GM13976 (cell line): ENCODE measurements at places on chromosomes 12 and 14.

DNA sequence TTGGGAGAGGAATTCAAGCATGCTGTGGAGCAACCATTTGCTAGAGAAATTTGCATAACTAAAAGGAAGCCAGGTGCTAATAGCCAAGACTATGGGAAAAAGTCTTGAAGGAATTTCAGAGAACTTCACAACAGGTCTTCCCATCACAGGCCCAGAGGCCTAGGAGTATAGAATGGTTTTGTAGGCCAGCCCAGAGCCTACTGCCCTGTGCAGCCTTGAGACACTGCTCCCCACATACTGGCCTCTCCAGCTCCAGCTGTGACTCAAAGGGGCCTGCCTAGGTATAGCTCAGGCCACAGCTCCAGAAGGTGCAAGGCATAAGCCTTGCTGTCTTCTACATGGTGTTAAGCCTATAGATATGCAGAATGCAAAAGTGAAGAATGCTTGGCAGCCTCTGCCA, 227.1 kb downstream of the SLC2A13 start:
- DNase-seq, result no peak

GRCh38 chr14:37144729-37145363, 27.6 kb downstream of the SLC25A21 start:
- no peak for DNase-seq

- DNase-seq, result no peak
Measured at GRCh38 chr12:15794836-15795235, 5.6 kb upstream of the EPS8 start.

DNA sequence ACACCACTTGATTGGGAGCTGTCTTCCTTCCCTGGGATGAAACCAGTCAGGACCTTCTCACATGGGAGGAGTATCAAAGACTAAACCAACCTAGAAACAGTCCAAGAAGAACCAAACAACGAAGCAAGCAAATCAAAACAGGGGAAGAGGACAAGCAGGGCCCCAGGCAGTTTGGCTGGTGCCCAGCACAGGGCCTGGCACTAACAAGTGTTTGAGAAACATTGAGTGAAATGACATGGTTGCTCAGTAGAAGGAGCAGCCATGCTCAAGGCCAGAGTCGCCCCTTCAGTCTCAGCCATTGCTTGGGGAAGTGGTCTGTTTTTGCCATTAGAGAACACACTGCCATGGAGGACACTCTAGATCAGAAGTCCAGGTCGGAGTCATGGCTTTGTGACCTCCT, 323.1 kb downstream of the CACNA1C start:
- no peak for DNase-seq

- no peak for DNase-seq
Measured at GRCh38 chr12:2161473-2161872, 108.7 kb downstream of the CACNA1C start.

DNA sequence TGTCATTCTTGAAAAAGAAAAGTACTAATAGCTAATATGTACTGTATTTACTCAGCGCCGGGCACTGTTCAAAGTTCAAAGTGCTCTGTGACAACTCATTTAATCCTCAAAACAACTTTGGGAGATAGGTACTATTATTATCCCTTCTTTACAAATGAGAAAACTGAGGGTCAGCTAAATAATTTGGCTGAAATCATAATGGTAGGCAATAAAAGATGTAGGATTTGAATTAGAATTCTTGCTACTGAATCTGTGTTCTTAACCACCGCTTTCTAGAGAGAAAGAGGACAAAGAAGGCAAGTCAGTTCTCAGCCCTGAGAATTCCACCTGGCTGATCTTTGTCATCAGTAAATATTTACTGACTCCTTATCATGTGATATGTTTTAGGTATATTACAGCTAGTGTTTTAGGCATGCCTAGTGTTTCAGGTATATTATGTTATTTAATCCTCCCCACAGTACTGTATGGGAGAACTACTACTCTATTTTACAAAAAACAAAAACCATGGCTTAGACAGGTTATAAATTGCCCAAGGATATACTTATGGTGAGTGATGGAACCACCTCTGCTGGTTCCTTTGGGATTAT, 205.7 kb upstream of the GZMB start:
- DNase-seq, result no peak

DNA sequence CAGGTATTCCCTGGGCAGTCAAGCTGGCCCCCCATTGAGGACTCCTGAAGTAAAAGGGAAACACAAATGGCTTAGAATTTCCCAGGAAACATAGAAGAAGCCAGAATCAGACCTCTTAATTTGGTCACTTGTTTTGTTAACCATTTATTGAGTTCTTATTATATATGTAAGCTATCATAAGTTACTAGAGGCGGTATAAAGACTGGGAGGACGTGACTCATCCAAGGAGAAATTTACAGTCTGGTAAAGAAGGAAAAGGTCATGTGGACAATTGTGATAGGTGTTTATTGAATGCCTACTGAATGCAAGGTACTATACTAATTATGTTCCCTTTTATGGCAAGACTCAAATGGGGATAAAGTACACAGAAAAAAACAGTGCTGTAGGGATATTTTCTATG, 146.7 kb downstream of the DYRK2 start:
- no peak for DNase-seq

- no peak for DNase-seq
Measured at GRCh38 chr14:37721976-37722659, 126.7 kb downstream of the TTC6 start.

GRCh38 chr14:65277027-65277426, 135.5 kb upstream of the FUT8 start:
- DNase-seq, result no peak

GRCh38 chr14:104253223-104253822, 114.9 kb downstream of the KIF26A start:
- DNase-seq, result peak; percentile 9

- DNase-seq, result no peak
Measured at GRCh38 chr12:69471667-69472385, 1.6 kb downstream of the FRS2 start.

DNA sequence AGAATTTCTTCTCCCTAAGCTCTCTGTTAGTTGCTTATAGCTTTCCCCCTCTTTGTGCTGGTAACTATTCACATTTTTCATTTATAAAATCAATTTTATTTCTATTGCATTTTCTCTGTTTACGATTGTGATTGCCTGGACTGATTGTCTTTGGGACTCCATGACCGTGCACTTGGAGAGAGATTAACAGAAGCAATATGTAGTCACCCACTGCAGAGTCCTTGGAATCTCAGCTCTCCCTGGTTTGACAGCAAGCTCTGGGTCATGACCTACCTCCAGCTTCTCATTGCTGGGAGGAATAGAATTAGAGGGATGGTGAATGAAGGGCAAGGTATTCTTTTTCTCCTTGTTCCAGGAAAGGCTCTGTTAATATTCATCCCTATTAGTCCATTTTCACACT, 398.2 kb downstream of the AACS start:
- DNase-seq, result no peak

DNA sequence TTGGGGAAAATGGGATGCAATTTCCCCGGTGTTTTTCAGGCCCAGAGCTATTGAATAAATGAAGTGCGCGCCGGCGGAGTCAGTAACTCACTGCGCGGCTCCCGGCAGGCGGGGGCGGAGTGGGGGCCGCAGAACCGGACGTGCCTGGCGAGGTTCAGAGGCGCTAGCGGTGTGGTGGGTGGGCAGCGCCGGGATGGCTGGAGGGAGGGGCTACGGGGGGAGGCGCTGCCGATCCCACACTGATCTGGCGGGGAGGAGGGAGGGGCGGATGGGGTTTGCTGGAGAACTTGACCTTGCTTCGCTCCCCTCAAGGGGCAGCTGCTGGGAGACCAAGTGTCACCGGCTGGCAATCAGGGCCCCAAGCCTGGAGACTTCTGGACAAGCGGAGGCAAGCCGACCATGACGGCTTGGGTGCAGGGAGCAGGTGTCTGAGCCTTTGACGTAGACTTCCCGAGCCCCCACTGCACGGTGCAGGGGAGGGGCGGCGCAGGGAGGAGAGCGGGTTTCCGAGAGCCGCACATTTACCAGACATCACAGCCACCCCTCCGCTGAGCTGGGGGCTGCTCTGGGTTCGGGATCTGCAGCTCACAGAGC, 174.1 kb upstream of the RTL1 start:
- DNase-seq, result no peak

GRCh38 chr12:24780697-24781368, 168.1 kb downstream of the BCAT1 start:
- DNase-seq, result no peak

DNA sequence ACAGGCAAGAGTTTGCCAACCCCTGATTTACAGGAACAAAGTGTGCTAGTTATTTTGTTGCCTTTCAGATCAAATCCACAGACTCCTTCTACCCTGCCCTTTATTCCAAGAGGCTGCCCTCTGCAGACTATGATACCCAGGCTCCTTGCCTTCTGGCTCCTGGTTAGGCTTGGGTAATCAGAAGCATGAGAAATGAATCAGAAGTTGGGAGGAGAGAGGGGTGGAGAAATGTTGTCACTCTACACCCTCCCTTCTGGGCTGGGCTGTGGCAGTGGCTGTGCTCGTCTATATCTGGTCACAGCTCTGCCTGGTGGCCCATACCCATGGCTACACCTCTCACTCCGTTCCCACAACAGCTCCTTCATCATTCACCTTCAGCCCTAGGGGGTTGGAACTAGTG, 204.6 kb upstream of the PLXNC1 start:
- no peak for DNase-seq

GRCh38 chr12:52900166-52900895, 4.5 kb downstream of the KRT8 start:
- no peak for DNase-seq

DNA sequence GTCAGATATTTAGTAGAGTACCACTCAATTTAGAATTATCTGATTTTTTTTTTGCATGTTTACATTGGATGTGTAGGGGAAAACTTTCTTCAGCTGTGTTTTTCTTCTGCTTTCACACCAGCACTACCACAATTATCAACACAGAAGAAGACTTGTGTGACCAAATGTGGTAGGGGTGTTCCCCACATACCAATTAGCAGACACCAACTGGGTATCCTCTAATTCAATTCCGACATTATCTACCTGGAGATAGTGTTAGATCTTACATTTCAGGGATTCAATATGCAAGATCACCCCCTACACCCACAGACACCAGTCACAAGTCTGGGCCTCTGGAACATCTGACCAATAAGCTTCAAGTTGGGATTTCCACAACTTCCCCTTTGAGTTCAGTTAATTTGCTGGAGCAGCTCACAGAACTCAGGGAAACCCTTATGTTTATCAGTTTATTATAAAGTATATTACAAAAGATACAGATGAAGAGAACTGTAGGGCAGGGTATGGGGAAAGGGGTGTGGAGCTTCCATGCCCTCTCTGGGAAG, 4.1 kb upstream of the KLRG1 start:
- DNase-seq, result no peak

GRCh38 chr14:94048691-94049624, 22.8 kb downstream of the OTUB2 start:
- DNase-seq, result no peak

DNA sequence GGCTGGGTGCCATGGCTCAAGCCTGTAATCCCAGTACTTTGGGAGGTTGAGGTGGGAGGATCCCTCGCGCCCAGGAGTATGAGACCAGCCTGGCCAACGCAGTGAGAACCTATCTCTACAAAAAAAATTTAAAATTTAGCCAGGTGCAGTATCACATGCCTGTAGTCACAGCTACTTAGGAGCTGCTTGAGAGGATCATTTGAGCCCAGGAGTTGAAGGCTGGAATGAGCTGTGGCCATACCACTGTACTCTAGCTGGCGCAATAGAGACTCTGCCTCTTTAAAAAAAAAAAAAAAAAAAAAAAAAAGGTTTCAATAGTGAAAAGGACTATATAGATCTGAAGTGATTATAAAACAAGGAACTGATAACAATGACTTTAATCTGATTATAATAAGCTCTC, 13.5 kb downstream of the PSMA3 start:
- DNase-seq, result no peak

GRCh38 chr12:122394626-122395194, 27.8 kb downstream of the CLIP1 start:
- no peak for DNase-seq

- no peak for DNase-seq
Measured at GRCh38 chr14:59199614-59200013, 11.1 kb downstream of the DAAM1 start.

DNA sequence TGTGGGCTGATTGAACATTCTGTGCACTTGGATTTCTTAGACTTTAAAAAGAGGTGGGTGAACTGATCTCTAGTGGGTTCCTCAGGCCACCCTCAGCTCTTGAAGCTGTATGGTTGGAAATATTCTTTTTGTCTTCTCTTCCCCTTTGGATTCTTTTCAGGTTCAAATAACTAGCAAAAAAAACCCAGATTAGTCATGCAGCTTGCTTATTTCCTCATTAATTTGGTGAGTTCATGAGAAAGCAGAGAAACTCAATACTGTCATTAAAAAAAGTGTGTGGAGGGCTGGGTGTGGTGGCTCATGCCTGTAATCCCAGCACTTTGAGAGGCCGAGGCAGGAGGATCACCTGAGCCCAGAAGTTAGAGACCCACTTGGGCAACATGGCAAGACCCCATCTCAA, 183.4 kb downstream of the ESR2 start:
- DNase-seq, result no peak

GRCh38 chr12:65501093-65501621, 222.7 kb downstream of the MSRB3 start:
- DNase-seq, result no peak

DNA sequence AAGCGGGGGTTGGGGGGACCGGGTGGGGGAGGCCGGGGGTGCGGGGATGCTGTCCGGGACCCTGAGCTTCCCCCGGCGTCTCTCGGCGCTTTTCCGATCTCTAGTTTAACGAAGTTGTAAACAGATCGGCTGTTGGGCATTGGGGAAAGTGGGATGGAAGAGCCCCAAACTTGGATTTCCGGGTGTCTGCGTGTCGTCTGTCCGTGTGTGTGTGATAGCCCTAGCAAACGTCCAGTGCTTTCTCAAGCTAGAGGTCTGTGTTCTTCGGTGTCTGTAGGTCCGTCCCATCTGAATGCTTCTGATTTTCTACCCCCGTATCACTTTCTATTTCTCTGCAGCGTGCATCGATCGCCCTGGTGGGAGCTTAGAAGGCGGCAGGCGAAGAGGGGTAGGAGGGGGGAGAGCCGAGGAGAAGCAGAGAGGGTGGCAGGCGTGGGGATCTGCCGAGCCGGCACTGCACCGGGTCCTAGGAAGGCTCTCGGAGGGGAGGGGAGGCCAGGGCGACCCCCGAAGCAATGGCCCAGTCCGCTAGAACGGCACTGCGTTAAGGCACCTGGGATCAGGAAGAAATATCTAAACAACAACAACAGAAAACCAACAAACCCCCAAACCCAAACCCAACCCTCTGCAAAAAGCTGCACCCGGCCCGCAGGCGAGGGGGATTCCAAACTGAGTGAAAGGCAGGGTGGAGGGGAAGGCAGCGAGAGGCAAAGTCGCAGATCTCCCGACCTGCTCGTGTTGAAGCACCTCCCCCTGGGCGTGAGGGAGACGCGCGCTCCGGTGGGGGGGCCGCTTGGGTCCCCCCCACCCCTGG, 1.0 kb downstream of the KCNA1 start:
- peak; percentile 87 for DNase-seq

GRCh38 chr12:1289371-1290155, 298.5 kb downstream of the ERC1 start:
- DNase-seq, result no peak
